Lower lobe of right lung (tissue), 2 donors: ENCODE measurements at places on chromosomes 4 and X. TPM values are rescaled to one million over a fixed set of nuclear protein-coding genes. Genes with fewer than 3 reads are reported as not detected.

Gene CDS1
- 24.4 TPM for total RNA-seq

Gene PAGE5
- not detected for total RNA-seq

DNA sequence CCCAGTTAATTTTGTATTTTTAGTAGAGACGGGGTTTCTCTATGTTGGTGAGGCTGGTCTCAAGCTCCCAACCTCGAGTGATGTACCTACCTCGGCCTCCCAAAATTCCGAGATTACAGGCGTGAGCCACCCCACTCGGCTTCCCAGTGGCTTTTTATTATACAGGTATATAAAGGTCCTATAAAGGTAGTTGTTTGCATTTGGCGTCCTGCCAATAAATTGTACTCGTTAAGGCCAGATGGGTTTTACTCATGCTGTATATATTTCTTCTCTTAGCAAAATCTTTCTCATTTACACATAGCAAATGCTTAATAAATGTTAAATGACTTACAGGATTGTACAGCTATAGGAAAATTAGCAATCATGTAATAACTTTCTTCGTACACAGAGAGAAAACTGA lies 6.9 kb downstream of the SHROOM3 start:
- H3K36me3 ChIP-seq = no peaks in the 10 kb centered on the region
- H3K27ac ChIP-seq = no peak overlapping the region
- H3K27me3 ChIP-seq = no peaks in the 10 kb centered on the region
- no peak for DNase-seq
- H3K4me1 ChIP-seq = no peaks in the 10 kb centered on the region
- H3K4me3 ChIP-seq = no peak overlapping the region

- no peak overlapping the region for H3K27ac ChIP-seq
- no peaks in the 10 kb centered on the region for H3K27me3 ChIP-seq
- no peak overlapping the region for H3K4me3 ChIP-seq
- H3K36me3 ChIP-seq = no peaks in the 10 kb centered on the region
These were observed 18.1 kb downstream of the DCHS2 start for GRCh38 chr4:154473497-154473896.

Gene CLDN2
- total RNA-seq = not detected

DNA sequence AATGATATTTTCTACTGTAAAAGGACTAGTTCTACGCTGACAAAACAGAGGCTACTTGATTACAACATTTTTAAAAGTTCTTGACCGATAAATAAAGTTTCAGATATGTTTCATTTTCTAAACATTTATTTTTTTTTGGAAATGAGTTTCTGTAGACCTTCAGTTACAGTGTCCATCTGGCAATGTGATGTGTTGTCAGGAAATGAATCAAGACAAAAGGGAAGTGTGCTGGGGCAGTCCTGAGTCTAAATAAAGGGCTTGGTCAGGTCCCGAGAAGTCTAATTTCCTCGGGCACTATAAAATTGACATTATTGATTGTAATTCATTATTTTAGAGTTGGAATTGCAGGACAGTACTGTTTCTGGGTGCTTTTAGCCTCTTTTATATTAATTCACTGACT lies 57.0 kb upstream of the FTHL17 start:
- H3K4me3 ChIP-seq = no peak overlapping the region
- no peak for DNase-seq
- H3K4me1 ChIP-seq = no peaks in the 10 kb centered on the region
- no peaks in the 10 kb centered on the region for H3K27me3 ChIP-seq
- no peak overlapping the region for H3K27ac ChIP-seq
- H3K36me3 ChIP-seq = peaks cover 5% of the 10 kb centered on the region
